ENCODE measurements at places on chromosomes 6 and 20.

DNA sequence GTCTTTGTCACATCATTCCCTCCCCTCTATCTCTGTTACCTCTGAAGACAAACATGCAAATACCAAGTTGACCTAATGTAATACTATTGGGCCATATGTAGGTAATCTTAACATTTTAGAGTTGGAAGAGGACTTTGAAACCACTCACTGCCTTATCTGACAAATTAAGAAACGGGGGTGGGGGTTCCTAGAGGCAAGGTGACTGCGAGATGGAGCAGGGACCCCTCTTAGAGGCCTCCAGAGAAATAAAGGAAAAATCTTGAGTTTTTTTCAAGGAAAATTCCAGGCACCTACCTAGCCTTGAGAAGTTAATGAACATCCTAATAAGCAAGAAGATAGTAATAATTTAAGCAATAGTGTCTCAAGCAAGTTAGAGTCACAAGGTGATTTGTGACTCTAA, 270.8 kb downstream of the CD83 start:
- no peak for DNase-seq

GRCh38 chr6:113909224-113909856, 52.2 kb downstream of the MARCKS start:
- DNase-seq, result peak; percentile 24

DNA sequence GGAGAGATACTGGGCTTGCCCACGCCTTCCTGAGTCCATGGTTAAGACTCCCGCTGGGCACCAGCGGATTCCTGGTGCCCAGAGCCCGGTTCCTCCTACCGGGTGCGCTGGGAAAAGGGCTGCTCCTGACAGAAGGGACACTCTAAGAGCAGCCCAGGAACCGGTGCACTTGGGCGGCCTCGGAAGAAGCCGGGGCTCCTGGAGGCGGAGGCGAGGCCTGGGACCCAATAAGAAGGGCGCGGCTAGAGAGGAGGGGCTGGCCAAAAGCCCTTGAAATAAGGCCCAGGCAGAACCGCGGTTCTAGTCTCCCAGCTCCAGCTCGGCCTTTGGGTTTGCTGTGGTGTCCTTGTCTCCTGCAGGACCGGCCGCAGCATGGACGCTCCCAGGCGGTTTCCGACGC, at the start of gene KHDC3L:
Gene KHDC3L (plus strand): TSS at position 301 of the 400 bp plus-strand sequence. CDS start 72 bp downstream, at position 373.
- DNase-seq, result no peak

GRCh38 chr6:99066044-99066443, 118.3 kb upstream of the FBXL4 start:
- DNase-seq, result no peak

DNA sequence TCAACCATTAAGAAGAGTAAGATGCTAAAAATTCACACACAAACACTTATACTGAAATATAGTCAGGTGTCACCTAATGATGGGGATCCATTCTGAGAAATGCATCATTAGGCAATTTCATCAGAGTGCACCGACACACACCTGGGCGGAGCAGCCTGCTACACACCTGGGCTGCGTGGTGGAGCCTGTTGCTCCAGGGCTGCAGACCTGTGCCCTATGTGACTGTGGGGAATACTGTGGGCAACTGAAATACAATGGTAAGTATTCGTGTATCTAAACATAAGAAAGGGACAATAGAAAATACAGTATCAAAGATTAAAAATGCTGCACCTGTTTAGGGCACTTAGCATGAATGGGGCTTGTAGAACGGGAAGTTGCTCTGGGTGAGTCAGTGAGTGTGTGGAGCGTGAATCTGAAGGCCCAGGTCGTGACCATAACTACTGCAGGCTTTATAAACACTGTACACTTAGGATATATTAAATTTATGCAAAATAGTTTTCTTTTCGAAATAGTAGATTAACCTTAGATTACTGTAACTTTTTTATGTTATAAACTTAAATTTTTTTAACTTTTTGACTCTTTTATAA, 124.4 kb upstream of the AFDN start:
- no peak for DNase-seq

DNA sequence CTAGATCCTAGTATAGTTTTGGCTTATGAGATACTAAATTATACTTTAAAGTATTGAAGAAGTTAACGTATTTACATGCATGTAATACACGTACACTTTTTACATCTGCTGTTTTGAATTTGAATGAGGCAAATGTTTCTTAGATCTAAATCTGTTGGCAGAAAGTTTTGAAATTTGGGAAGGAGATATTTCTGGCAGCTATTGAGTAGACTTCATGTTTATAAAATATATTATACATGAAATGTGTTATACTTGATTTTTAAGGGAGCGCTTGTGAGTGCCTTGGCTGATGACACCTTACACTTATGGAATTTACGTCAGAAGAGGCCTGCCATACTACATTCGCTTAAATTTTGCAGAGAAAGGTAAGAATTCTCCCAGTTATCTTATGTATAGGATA, 34.7 kb downstream of the STXBP5 start:
- no peak for DNase-seq

DNA sequence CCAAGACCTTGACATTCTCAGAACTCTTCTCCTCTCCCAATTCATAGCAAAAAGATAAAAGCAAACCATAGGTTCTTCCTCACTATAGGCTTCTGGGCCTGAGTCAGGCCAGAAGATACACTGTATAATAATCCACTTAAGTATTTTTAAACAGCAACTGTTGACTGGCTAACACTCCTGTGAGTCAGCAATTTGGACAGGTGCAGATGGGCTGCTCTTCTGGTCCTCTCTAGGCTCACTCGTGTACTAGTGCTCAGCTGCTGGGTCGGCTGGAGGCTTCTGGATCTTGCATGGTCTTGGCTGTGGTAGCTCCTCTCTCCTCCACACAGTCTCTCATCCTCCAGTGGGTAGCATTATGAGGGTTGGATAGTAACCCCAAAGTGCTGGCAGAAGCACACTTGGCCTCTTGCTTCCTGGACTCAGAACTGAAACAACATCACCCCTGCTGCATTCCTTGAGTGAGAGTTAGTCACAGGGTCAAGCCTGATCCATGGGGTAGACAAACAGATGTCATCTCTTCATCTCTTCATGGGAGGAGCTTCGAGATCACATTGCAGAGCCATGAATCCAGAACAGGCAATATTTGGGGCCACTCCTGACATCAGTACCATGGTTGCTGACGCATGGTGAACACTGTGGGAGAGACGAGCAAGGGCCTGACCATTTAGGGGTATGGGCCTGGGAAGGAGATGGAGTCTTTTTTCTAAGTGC, 86.9 kb downstream of the C6orf118 start:
- no peak for DNase-seq

GRCh38 chr6:195861-196360, 96.4 kb upstream of the DUSP22 start:
- DNase-seq, result no peak

DNA sequence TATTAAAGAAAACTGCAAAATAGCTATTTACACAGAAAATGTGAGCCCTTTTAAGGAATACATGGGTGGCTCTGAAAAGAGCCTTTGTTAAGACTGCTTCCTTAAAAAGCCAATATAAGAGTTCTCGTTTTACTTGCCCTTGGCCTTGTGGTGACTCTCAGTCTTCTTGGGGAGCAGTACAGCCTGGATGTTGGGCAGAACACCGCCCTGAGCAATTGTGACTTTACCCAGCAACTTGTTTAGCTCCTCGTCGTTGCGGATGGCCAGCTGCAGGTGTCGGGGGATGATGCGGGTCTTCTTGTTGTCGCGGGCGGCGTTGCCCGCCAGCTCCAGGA, 111.5 kb downstream of the HFE start:
- no peak for DNase-seq

DNA sequence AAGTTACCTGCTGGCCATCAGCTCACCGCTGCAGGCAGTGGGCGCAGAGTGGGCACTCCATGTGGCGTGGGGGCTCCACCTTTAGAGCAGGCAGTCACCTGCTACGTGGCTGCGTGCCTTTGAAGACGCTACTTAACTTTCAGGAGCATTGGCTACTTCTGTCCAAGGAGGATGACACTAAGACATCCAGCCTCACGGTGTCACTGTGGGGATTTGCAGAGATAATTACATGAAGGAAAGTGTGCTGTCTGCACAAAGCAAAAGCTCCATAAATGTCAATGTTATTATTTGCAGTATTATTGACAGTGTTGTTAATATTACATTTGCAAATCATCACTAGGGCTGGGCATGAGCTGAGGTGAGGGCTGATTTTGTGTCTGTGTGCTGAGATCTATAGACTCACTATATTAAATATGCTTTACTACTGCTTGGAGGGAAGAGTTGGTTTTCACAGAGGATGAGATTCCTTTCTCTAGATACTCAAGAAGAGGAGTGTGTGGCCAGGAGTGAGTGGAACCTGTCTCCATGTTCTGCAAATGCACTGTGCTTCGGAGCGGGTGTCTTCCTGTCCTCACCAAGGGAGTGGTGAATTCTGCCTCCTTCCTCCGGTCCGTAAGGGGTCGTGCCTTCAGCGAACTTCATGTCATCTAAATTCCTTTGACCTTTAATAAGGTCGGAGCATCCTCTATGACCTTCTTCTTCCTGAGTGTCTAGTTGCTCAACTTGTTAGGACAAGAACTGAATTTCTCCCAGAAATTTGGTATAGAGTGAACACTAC, 165.8 kb upstream of the SYNDIG1 start:
- DNase-seq, result no peak

DNA sequence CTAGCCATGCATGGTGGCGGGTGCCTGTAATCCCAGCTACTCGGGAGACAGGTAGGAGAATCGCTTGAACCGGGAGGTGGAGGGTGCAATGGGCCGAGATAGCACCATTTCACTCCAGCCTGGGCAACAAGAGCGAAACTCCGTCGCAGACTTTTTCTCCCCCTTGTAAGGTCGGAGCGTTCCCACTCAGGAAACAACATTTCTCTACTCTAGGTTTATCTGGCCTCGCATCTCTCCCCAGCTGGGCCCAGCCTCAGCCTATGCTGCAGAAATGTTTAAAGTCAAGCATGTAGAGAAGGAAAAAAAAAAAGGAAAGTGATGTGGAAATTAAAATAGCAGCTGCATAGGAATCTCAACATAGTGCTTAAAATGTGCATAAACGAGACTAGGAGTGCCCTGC, 172.3 kb downstream of the TRIM27 start:
- no peak for DNase-seq

- no peak for DNase-seq
Observed at GRCh38 chr20:1505361-1505760, 14.1 kb upstream of the SIRPB2 start.

DNA sequence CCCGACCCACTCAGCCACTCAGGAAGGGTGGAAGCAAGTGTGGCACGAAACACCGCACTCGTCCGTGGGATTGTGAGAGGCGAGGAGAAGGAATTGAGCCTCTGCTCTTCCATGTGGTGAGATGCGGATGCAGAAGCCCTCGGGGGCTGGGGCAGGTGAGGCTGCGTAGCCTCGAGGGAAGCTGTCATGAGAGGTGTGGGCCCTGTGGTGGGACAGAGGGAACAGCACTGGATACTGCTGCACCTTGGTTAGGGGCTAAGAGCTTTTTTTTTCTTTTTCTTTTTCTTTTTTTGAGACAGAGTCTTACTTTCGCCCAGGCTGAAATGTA, 86.5 kb downstream of the PTPN1 start:
- DNase-seq, result no peak
